PC-3 (cell line): ENCODE measurements at places on chromosomes 16 and 17.

DNA sequence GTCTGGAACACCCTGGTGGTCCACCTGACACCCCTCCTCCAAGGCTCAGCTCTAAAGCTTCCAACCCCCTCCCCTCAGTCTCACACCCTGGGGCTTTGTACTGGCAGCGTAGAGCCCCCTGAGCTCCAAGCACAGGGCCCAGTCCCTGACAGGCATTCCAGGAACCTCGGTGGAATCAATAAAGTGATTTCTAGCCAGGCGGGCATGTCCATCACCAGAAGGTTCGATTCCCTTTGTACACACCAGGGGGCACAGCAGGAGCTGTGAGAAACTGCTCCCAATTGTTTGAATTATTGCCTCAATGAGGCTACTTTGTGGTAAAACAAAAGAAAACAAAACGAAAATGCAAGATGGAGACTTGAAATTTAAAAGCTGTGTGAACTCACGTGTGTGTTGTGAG, 51.8 kb downstream of the SMPD3 start:
- H3K4me1 ChIP-seq = no peaks in the 10 kb centered on the region
- H3K36me3 ChIP-seq = no peaks in the 10 kb centered on the region
- peak; percentile 55 for DNase-seq
- H3K27ac ChIP-seq = no peak overlapping the region

DNA sequence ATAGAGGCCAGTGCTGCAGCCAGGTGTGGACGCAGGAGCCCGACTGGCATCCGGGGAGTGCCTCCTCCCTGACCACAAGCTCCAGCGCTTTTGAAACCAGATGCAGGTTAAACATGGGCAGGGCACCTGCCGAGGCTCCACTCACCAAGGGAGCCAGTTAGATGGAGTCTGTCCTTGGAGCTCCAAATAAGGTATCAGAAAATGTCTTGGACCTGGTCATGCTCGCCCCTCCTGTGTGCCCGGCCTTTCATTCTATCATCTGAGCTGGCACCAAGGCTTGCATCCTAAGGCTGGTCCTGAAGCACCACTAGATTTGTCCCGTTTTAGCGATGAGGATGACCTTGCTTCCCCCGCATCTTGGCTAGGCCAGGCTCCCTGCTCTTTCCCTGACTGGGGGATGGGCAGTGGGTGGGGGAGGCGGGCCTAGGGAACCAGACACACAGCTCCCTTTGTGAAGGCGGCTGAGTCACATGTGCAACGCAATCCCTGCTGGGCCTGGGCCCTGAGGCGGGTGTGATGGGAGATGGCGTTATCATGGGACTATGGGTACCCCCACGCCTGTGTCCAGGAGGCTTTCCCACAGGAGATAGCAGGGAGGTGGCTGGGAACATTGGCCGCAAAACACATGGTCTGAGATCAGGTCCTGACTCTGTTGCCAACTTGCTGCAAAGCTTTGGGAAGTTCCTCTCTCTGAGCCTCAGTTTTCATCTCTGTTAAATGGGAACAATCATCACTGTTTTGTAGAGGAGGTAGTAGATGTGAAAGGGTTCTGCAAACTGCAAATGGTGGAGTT, 5.0 kb upstream of the ADGRG1 start:
- peak overlapping the region; percentile 99 for H3K27ac ChIP-seq
- peak overlapping the region; percentile 32; the same call in 1 of the 2 replicates for H3K4me3 ChIP-seq
- no peaks in the 10 kb centered on the region for H3K36me3 ChIP-seq
- H3K4me1 ChIP-seq = peaks cover 81% of the 10 kb centered on the region
- no peaks in the 10 kb centered on the region for H3K27me3 ChIP-seq
- peak; percentile 90 for DNase-seq

- peaks cover 27% of the 10 kb centered on the region for H3K4me1 ChIP-seq
- no peak for DNase-seq
- H3K36me3 ChIP-seq = no peaks in the 10 kb centered on the region
- no peak overlapping the region for H3K4me3 ChIP-seq
- H3K27me3 ChIP-seq = no peaks in the 10 kb centered on the region
Measured at GRCh38 chr17:75602644-75603043, 15.0 kb downstream of the MYO15B start.

DNA sequence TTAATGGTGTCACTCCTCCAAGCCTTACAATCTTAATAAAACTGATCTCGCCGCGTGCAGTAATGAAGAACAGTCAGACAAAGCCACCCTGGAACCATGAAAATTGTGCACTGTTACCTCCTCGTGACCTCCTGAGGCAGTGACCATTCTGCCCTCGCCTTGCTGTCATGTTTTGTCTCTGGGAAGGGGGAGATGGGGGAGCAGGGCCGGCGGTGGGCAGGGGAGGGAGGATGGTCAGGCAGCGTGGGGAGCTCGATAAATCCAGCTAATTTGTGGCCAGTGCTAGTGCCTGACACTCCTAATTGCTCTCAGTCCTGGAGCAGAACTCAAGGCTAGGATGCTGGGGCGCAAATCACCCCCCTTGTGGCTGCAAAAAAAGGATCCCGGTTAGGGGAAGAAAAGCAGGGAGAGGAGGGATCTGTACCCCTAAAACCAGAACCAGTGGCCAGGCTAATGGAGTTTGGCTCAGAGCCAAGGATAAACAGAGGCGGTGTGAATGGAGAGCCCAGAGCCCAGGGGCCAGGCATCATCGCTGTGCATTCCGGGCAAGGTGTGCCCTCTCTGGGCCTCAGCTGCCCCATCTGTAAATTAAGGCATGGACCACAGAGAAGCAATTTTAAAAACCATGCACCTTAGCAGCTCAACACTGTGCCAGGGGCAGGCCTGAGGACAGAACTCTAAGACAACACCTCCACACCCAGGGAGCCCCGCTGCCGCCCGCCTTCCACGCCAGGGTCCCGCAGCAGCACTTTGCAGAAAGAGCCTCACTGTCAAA, 113.3 kb downstream of the ZNF423 start:
- DNase-seq = no peak
- H3K27me3 ChIP-seq = peaks cover 38% of the 10 kb centered on the region
- no peaks in the 10 kb centered on the region for H3K4me1 ChIP-seq
- no peak overlapping the region for H3K27ac ChIP-seq
- H3K4me3 ChIP-seq = no peak overlapping the region

GRCh38 chr17:34665150-34665806, 85.9 kb downstream of the TMEM132E start:
- H3K36me3 ChIP-seq = no peaks in the 10 kb centered on the region
- H3K27me3 ChIP-seq = 0 out of 2 replicates have a peak, but pooled peaks cover 3% of the 10 kb centered on the region
- DNase-seq = no peak
- H3K27ac ChIP-seq = no peak overlapping the region

GRCh38 chr17:4712526-4712925, 2.1 kb downstream of the ARRB2 start:
- no peaks in the 10 kb centered on the region for H3K36me3 ChIP-seq
- H3K4me3 ChIP-seq = no peak overlapping the region
- no peak overlapping the region for H3K27ac ChIP-seq
- DNase-seq = no peak

- no peak overlapping the region for H3K27ac ChIP-seq
- no peak for DNase-seq
- peaks cover 4% of the 10 kb centered on the region; the same call in 1 of the 2 replicates for H3K4me1 ChIP-seq
- H3K4me3 ChIP-seq = no peak overlapping the region
Measured at GRCh38 chr16:60929-61878, 7.6 kb downstream of the SNRNP25 start.

- no peak for DNase-seq
- no peaks in the 10 kb centered on the region for H3K36me3 ChIP-seq
- no peak overlapping the region for H3K4me3 ChIP-seq
Measured at GRCh38 chr16:88854306-88855111, 2.2 kb downstream of the GALNS start.

GRCh38 chr17:76502341-76503211, 1.4 kb upstream of the RHBDF2 start:
- no peak overlapping the region for H3K4me3 ChIP-seq
- H3K27me3 ChIP-seq = no peaks in the 10 kb centered on the region
- H3K36me3 ChIP-seq = no peaks in the 10 kb centered on the region
- no peak for DNase-seq

DNA sequence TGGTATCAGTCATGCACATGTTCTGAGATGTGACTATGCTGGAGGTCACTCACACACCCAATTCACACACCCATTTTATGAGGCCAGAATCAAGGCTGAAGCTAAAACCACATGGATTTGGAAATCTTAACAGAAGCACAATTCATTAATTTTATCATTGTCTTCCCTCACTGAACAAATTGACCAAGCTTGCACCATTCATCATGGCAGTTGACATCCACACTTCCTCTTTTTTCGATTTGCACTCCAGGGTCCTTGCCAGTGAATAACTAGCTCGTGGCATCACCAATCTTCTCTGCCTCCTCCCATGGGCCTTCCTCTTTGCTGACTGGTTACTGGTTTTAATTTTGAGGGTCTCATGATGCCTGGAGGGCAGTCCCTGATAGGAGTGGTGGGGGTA, 123.0 kb upstream of the ASIC2 start:
- 0 out of 2 replicates have a peak, but pooled peaks cover 5% of the 10 kb centered on the region for H3K27me3 ChIP-seq
- no peak for DNase-seq
- H3K27ac ChIP-seq = no peak overlapping the region
- H3K36me3 ChIP-seq = no peaks in the 10 kb centered on the region
- no peaks in the 10 kb centered on the region for H3K4me1 ChIP-seq

GRCh38 chr16:78450255-78450654, 350.8 kb downstream of the WWOX start:
- H3K27ac ChIP-seq = no peak overlapping the region
- no peak overlapping the region for H3K4me3 ChIP-seq
- no peaks in the 10 kb centered on the region for H3K4me1 ChIP-seq
- H3K27me3 ChIP-seq = no peaks in the 10 kb centered on the region
- DNase-seq = no peak

DNA sequence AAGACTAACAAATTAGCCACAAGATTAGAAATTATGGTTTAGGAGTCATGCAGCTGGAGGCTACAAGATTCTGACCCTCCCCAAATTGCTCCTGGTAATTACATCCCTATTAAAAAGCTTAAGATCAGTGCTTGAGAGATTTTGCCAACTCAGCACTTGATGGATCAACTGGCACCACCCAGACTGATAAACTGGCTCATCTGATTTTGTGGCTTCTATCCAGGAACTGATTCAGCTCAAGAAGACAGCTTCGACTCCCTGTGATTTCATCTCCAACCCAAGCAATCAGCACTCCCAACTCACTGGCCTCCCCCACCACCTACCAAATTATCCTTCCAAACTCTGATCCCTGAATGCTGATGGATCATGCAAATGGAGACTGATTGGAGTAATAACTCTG, 94.8 kb downstream of the TNFRSF13B start:
- DNase-seq = peak; percentile 11
- peaks cover 2% of the 10 kb centered on the region; the same call in 1 of the 2 replicates for H3K36me3 ChIP-seq
- no peaks in the 10 kb centered on the region for H3K27me3 ChIP-seq
- no peaks in the 10 kb centered on the region for H3K4me1 ChIP-seq

- no peak overlapping the region for H3K4me3 ChIP-seq
- H3K27ac ChIP-seq = no peak overlapping the region
- H3K27me3 ChIP-seq = no peaks in the 10 kb centered on the region
Measured at GRCh38 chr16:1534021-1535020, 855 bp downstream of the TMEM204 start.

DNA sequence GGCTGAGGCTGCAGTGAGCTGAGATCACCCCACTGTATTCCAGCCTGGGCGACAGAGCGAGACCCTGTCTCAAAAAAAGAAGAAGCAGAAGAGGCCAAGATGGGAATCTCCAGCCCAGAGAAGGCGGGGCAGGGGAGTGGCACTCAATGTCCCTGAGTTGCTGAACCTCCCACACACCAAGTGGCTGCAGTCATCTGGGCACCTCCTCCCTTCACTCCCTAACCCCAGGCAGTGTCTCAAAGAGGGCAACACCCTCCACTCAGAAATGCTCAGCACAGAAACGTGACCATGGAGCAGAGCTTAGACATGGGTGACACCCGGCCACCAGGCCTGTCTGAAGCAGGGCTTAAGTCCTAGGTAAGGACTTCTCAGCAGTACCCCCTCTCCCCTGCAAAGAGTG, 36.3 kb upstream of the BCAR1 start:
- no peaks in the 10 kb centered on the region for H3K27me3 ChIP-seq
- DNase-seq = no peak
- H3K4me3 ChIP-seq = no peak overlapping the region
- no peak overlapping the region for H3K27ac ChIP-seq
- H3K36me3 ChIP-seq = peaks cover 1% of the 10 kb centered on the region; the same call in 1 of the 2 replicates
- peaks cover 12% of the 10 kb centered on the region; the same call in 1 of the 2 replicates for H3K4me1 ChIP-seq

DNA sequence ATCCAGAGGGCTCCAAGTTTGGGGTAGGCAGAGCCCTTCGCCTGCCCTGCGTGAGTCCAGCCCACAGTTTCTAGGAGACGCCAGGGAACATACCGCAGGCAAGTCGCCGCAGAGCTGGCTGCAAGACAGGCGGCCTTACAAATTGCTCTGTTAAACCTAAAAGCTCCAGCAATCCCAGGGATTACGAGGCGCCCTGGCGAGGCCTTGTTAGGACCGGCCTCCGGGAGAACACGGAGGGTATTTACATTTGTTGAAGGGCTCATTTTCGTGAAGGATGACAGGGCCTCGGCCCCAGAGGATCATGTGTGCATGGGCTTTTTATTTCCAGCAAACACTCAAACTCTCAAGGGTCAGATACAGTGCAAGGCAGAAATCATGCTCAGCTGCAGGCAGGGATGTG, 77.6 kb upstream of the FOXF1 start:
- H3K4me3 ChIP-seq = no peak overlapping the region
- DNase-seq = no peak
- no peaks in the 10 kb centered on the region for H3K36me3 ChIP-seq
- H3K27me3 ChIP-seq = peaks cover 76% of the 10 kb centered on the region

GRCh38 chr16:11893571-11893970, 22.2 kb downstream of the GSPT1 start:
- H3K27me3 ChIP-seq = no peaks in the 10 kb centered on the region
- no peak for DNase-seq
- H3K4me1 ChIP-seq = no peaks in the 10 kb centered on the region
- no peak overlapping the region for H3K4me3 ChIP-seq
- no peak overlapping the region for H3K27ac ChIP-seq

GRCh38 chr16:25161753-25162367, 50.3 kb downstream of the LCMT1 start:
- no peak overlapping the region for H3K4me3 ChIP-seq
- H3K36me3 ChIP-seq = peaks cover 12% of the 10 kb centered on the region
- H3K27me3 ChIP-seq = no peaks in the 10 kb centered on the region
- no peak overlapping the region for H3K27ac ChIP-seq
- H3K4me1 ChIP-seq = no peaks in the 10 kb centered on the region

DNA sequence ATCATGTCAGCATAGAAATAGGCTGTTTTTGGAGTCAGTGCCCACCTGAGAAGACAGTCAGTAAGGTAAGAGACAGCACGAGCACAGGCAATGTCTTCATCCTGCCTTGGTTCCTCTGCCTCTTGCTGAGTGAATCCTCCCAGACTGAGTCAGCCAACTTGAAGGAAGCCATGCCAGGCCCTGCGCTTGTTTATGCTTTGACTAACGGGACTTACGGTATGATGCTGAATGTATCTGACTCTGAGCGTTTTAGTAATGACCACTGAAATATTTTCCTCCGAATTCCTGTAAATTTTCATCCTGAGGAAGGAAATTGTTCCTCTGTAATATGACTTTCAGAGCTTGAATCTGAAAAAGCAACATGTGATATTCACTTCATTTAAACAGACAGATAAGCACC, 18.0 kb downstream of the C17orf67 start:
- H3K27ac ChIP-seq = no peak overlapping the region
- DNase-seq = peak; percentile 29
- H3K4me3 ChIP-seq = no peak overlapping the region
- H3K27me3 ChIP-seq = no peaks in the 10 kb centered on the region
